ENCODE measurements at places on chromosomes 7 and 10.

DNA sequence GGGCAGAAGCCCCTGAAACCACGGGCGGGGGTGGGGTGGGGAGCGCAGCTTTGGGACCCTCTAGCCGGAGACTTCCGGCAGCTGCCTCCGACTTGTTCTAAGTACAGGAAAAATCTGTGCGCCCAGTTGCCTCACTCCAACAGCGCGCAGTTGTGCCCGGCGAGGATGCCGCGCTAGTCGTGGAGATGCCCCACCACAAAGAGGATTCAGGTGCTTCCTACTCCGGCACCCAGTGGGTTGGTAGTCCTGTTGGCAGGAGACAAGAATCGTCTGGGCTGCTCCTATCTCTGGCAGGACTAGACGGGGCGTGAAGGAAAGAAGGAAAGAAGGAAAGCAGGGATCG is 465 bp upstream of the NPY start:
- DNase-seq, result no peak

GRCh38 chr7:90777041-90777440 is 180.9 kb downstream of the CDK14 start:
- no peak for DNase-seq

DNA sequence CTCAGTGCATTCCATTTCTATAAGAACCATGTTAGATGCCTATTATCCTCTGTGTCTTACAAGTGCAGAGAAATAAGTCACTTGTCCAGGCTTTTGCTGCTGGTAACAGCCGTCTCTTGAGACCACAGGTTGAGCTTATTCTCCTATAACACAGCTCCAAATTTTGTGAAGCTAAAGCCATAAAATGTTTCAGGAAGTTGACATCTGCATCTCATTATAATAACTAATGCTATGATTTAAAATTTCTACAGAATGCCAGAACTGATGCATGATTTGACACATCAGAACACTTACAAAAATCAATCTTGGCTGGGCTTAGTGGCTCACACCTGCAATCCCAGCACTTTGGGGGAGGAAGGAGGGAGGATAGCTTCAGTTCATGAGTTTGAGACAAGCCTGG is 986.9 kb downstream of the TYW1 start:
- peak; percentile 79 for DNase-seq

DNA sequence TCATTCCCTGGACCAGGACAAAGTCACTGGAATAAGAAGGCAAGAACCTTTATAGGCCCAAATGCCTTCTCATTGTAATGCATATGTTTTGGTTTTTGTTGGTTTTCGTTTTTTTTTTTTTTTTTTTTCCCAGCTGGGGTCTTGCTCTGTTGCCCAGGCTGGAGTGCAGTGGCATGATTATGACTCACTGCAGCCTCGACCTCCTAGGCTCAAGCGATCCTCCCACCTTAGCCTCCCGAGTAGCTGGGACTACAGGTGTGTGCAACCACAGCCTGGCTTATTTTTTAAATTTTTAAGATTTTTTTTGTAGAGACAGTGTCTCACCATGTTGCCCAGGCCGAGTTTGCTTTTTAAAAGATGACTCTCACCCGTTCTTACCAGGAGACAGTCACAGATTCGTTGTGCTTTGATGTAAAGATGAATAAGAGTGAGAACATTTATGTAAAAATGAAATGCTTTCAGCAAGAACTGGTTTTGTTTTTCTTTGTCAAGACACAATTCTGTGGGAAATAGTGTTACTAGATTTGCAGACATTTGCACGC is 7.6 kb downstream of the IQCE start:
- DNase-seq, result no peak

DNA sequence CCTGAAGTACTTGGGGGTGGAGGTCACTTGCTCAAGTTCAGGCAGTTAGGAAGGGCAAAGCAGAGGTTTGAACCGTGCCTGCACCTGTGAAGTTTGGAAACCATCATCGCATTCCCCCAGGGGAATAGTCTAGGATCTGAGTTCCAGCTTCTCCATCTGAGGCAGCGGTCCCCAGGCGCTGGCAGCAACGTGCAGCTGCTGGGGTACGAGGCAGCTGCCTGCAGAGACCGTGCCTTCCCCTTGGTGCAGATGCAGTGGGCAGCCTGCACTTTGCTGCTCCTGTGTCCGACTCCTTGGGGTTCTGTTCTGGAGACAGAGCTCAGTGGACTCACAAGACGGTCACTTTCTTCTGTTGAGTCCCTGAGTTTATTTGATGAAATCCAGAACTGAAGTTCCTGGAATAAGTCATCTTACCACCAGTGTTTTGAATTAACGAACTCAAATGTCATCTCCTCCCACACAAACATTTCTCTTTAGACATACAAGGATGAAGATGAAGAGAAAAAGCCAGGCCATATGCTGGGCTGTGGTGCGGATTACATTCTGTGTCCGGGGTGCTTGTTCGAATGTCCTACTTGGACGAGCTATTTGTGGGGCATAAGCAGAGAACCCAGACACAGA is 19.9 kb upstream of the GIMAP8 start:
- DNase-seq, result no peak

DNA sequence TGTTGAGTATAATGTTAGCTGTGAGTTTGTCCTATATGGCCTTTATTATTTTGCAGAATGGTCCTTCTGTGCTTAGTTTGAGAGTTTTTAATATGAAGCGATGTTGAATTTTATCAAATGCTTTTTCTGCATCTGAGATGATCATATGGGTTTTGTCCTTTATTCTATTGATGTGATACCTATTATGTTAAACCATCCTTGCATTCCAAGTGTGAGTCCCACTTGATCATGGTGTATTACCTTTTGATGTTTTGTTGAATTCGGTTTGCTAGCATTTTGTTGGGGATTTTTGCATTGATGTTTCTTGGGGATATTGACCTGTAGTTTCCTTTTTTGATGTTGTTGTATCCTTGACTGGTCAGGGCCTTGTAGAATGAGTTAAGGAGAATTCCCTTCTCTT is 166.4 kb downstream of the MLLT10 start:
- DNase-seq, result no peak

Measured in muscle of leg (tissue), 16 donors.